ENCODE measurements at places on chromosomes 1 and 21.

GRCh38 chr1:202159534-202160371, 649 bp downstream of the PTPN7 start:
- DNase-seq: peak; percentile 44

- DNase-seq: no peak
Measured at GRCh38 chr1:178282949-178283367, 189.1 kb downstream of the RASAL2 start.

- no peak for DNase-seq
Measured at GRCh38 chr1:118992237-118992825, 4.2 kb upstream of the TBX15 start.

DNA sequence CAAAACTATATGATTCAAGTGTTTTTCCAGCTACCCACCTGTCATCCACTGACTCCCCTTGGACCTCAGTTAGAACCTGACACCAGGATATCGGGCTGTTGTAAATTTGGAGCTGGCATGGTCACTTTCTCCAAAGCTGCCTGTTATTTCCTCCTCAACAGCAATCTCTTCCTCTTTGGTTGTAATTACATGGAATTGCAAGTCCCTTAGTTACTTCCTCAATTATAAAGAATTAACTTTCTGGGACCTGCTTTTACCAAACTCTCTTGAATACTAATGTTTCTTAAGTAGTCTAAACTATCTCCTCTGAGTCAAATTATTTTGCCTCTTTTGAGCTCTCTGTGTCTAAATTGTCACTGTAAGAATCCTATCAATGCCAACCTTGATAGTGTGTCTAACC, 150.3 kb upstream of the SGIP1 start:
- DNase-seq: no peak

DNA sequence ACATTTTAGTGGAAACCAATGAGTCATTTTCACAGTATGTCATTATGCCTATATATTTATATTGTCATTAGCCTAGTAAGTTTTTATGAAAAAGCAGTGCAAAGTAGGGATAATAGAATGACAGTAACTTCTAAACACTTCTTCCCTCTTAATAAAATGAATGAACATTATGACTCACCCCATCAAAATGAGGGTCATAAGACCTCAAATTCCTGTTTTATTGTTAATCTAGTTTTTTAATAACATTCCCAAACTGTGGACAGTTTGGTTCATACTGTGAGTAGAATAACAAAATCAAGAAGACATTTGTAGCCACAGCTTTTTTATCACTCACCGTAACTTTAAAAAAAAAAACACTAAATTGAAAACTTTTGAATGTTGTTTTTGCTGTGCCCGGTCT, 160.5 kb downstream of the LRRC40 start:
- no peak for DNase-seq

DNA sequence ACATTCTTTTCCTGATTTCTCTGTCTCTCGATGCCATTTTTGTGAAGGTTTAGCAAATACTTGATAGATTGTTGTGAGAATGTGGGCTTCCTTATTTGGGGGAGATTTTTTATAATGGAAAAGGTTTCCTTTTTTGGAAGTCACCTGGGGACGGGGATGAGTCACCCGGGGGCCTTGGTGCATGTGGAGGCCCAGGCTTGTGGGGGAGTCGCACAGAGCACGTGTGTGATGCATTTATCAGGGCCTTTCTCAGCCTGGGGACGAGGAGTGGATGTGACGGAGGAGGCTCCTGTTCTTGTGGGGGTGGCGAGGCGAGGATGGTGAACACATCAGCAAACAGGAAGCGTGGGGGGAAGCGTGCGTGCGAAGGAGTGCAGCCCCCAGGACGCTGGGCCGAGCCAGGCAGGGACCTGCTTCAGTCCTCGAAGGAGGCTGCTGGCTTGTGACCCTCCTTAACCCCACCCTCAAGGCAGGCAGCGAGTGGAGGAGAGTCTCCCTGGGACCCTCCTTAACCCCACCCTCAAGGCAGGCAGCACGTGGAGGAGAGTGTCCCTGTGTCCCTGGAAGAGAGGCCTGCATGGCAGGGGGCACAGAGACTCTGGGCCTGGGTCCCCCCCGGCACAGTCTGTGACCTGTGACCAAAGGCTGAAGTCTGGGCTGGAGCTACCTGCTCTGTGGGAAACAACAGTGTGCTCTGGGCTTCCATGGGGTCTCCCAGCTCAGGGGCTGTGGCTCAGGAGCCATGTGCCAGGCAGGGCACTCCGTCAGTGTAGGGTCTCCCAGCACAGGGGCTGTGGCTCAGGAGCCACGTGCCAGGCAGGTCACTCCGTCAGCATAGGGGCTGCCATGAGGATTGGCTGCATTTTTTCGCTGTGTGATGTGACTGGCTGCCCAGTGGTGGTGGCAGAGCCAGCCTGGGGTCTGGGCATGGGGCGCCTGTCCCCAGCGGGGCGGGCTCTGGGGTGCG, 57.2 kb downstream of the AGPAT3 start:
- DNase-seq: no peak

- no peak for DNase-seq
Measured at GRCh38 chr1:24707687-24708086, 37.6 kb upstream of the CLIC4 start.

- no peak for DNase-seq
Measured at GRCh38 chr1:150876119-150876454, 312 bp downstream of the ARNT start.

DNA sequence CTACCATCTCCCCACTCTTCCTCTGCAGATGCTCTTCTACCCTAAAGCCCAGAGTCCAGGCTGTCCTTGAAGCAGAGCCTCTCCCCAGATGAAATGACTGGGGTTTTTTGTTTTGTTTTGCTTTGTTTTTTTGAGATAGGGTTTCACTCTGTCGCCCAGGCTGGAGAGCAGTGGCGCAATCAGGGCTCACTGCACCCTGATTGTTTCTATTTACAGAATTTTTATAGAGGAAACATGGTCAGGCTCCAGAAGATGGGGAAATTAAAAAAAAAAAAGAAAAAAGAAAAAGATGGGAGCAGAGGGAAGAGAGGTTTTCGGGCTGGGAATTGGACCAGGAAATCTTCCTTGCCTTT, 43.7 kb upstream of the ZNF281 start:
- DNase-seq: no peak

DNA sequence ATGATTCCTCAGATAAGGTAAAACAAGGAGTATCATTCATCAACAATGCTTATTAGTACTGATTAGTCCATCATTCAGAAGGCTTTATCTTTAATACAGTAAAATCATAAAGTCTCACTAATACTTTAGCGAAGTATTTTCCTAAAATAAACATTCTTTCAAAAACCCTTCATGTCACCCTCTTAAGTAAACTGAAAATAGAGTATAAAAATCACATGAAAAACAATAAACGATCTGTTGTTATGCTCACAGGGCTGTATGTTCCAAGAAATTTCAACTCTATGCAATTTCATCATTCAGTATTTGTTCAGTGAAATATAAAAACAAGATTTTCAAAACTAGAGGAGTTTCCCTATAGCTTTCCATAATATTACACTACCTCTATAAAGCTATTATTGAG, 102.0 kb downstream of the DENND1B start:
- DNase-seq: no peak

DNA sequence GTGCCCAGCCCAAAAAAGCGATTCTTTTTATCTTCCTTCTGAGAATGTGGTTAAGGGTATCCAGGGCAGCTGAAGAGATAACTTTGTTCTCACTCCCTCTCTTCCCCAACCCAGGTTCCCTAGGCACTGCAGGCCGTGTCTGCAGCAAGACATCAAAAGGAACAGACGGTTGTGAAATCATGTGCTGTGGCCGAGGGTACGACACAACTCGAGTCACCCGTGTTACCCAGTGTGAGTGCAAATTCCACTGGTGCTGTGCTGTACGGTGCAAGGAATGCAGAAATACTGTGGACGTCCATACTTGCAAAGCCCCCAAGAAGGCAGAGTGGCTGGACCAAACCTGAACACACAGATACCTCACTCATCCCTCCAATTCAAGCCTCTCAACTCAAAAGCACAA, 11.4 kb downstream of the WNT2B start:
- DNase-seq: no peak

DNA sequence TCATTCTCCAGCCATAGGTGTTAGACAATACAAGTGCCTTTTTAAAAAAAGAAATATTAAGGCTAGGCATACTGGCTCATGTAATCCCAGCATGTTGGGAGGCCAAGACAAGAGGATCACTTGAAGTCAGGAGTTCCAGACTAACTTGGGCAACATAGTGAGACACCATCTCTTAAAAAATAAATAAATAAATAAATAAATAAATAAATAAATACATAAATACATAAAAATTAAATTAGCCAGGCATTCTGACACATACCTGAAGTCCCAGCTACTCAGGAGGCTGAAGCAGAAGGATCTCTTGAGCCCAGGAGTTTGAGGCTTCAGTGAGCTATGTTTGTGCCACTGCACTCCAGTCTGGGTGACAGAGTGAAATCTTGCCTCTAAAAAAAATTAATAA, 85.8 kb upstream of the ATP1B1 start:
- no peak for DNase-seq

DNA sequence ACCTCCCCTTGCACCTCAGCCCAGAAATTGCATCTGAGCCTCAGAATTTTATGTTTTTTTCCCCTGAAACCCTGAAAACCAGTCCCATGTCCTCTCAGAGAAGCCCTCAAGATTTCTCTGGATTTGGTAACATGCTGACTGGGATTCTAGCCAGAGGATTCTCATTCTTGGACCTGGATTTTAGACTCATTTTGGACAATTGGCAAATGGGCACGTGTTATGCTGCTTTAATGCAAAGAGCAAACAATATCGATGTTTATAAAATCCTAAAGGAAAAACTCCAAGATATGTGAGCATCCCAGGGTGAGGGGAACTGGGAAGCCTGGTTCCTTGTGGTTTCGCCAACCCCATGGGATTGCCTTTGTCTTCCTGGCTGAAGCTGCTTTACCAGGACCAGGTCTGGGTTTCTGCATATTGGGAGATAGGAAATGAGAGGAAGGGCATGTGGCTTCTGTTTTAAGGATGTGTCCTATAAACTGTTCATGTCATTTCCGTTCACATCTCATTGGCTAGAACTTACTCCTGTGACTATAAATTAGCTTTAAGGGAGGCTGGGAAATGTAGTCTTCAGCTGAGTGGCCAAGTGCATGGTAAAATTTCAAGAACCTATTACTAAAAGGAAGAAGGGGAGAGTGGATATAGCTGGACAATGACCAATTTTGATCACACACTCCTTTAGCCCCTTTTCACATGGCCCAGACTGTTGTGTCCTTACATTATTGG, 27.2 kb upstream of the BCL10 start:
- no peak for DNase-seq

DNA sequence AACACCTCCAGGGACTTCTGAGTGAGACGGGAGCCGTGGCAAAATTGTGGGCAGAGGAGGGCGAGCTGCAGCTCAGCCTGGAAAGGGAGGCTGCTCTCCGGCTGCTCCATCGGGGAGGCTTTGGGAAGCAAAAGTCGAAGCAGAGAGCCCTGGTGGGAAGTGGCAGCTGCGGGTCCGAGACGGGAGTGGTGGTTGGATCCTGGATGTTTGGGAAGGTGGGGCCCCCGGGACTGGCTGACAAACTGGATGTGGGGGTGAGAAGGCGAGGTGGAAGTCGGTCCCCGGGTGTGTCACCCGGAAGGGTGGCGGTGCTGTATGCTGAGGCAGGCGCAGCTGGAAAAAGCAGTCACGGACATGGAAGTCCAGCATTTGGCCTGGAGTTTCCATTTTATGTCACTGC, 52.1 kb downstream of the KCNAB2 start:
- DNase-seq: no peak

DNA sequence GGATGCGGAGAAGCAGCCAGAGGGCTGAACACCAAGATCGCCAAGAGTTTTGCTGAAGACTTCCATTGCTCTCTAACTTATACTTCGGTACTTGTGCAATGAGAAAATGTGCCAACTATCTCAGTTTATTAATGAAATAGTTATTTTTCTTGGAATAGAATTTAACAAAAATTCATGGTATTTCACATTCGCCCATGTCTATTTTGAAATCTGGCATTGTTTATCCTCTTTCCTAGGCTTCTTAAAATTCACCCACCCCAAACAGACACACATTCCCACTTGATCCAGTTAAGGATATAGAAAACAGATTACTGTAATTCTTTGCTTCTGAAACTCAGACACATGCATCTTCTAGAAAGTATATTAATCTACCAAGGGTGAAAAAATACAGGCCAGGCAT, 56.3 kb upstream of the ADAMTS5 start:
- no peak for DNase-seq

DNA sequence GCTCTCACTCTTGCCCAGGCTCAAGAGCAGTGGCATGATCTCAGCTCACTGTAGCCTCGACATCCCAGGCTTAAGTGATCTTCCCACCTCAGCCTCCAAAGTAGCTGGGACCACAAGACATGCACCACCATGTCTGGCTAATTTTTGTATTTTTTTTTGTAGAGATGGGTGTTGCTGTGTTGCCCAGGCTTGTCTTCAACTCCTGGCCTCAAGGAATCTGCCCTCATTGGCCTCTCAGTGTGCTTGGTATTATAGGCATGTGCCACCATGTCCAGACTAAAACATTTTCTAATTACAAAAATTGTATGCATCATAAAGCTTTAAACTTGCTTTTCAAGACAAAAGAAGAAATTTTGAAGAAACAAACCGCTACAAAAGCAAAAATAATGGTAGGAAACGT, 20.1 kb downstream of the CBR1 start:
- no peak for DNase-seq

GRCh38 chr1:205497351-205497750, 7.1 kb upstream of the CDK18 start:
- DNase-seq: no peak

GRCh38 chr1:227901239-227901905, 46.4 kb downstream of the WNT9A start:
- peak; percentile 43 for DNase-seq

DNA sequence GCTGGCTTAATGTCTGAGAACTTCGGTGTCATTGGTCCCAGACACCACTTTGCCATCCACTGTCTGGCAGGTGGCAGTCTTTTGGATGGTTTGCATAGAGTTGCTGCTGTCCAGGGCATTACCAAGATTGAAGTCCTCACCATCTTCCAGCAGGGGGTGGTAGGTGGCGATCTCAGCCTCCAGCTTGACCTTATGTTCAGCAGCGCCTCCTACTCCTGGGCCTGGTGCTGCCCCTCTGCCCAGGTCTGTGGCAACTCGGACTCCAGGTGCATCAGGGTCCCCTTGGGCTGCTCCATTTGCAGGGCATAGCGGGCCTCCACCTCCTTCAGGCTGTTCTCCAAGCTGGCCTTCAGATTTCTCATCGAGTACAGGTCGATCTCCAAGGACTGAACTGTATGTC, 573.3 kb upstream of the NCAM2 start:
- no peak for DNase-seq

DNA sequence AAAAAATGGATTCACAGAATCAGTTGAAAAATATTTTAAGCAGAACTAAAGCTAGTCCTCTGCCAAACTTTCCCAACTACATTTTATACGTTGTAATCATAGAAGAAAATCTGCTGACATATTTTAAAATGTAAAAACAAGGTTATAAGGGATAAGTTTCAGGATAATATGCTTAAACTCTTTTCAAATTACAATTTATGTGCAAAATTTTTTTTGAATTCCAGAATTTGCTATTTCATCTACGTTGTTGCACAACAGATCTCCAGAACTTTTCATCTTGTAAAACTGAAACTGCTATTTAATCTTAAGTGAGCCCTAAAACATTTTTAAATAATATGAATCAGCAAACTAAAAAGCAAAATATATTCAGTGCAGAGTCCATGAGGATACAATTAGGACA, 5.9 kb downstream of the EDEM3 start:
- no peak for DNase-seq

- peak; percentile 51 for DNase-seq
Measured at GRCh38 chr1:64624218-64624713, 120.6 kb upstream of the RAVER2 start.

GRCh38 chr21:42222821-42223390, 4.0 kb downstream of the ABCG1 start:
- DNase-seq: no peak

Data from right forelimb (tissue), 1 donor.